Right lung (tissue), 10 donors: ENCODE measurements at places on chromosomes 4 and X. TPM values are rescaled to one million over a fixed set of nuclear protein-coding genes. Genes with fewer than 3 reads are reported as not detected.
A peak's percentile ranks its signal among the peaks of the same experiment; 100 is the strongest.

DNA sequence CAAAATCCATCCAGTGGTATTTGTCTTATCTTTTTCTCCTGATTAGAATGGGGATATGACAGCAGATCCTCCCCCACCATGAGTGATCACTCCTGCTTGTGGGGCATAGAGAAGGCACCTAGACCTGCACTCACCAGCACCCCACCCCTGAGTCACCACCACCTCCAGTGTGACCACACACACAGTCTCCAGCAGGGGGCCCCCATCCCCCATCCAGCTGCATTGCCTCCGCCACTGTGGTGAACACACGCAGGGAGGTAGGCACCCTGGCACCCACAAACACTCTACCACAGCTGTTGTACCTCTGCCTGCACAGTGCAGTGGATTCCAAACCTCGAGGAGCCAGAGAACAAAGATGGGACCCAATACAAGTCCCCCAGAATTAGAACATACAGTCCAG lies 9.0 kb upstream of the MAGEA8 start:
- no peak for DNase-seq

DNA sequence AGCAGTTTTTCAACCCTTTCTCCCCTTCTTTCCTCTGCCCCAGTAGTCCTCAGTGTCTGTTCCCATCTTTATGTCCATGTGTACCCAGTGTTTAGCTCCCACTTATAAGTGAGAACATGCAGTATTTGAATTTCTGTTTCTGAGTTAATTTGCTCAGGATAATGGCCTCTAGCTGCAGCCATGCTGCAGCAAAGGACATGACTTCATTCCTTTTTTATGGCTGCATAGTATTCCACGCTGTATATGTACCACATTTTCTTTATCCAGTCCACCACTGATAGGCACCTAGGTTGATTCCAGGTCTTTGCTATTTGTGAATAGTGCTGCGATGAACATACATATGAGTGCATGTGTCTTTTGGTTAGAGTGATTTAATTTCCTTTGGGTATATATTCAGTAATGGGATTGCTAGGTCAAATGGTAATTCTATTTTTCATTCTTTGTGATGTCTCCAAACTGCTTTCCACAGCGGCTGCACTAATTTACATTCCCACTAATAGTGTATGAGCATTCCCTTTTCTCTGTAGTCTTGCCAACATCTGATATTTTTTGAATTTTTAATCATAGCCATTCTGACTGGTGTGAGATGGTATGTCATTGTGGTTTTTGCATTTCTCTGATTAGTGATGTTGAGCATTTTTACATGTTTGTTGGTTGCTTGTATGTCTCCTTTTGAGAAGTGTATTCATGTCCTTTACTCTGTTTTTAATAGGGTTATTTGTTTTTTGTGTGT lies 54.6 kb upstream of the ANK2 start:
- no peak for DNase-seq

DNA sequence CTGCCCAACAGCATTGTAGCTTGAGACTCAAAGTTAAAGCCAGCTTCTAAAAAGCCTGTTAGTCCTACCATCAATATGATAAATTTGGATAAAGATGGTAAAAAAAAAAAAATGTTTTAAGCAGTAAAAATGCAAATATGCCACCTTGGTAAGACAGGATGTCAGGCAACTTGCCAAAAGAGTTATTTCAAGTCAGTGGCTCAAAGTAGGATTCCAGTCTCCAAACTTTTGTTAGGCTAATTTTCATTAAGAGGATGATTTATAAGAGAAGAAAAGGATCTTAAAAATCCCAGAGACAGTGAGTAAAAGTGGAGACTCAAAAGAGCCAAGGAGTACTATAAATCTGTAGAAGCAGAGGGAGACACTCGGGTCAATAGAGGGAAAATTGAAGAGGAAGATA lies 47.5 kb downstream of the GASK1B start:
- no peak for DNase-seq

DNA sequence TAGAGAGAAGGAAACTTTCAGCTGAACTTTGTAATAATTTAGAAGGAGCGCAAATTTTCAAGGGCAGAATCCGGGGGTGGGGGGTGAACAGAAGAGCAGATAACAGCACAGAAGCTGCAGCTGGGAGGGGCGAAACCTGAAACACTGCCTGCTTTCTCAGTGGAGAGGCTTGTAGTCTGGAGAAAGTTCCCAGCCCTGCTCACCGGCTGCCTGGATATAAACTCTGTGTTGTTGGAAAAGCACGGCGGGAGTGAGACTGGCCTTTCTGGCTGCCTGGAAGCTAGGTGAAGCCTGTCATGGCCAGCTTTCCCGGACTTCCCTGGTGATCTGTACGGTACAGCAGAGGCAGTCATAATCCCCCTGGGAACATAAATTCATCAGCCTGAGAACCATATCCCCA lies 1352.1 kb upstream of the DIAPH2 start:
- DNase-seq, result no peak

- no peak for DNase-seq
These were observed 107.7 kb upstream of the BCOR start for GRCh38 chrX:40205471-40205870.

DNA sequence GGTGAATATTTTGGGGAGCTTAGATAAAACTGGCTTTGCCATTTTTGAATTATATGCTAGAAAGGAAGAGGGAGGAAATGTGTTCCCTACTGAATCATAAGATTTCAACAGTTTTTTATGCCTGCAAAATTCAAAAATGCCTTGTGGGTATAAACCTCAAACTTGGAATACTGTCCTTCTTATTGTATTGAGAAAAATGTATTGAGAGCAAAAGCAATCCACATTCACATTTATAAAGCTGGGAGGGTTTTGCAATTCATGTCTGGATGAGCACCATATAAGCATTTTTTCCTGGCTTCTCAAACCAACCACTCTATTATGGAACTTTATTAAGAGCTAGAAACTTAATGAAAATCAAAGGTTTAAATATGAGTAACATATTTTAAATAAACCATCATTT lies 289.8 kb downstream of the PCDH7 start:
- no peak for DNase-seq

DNA sequence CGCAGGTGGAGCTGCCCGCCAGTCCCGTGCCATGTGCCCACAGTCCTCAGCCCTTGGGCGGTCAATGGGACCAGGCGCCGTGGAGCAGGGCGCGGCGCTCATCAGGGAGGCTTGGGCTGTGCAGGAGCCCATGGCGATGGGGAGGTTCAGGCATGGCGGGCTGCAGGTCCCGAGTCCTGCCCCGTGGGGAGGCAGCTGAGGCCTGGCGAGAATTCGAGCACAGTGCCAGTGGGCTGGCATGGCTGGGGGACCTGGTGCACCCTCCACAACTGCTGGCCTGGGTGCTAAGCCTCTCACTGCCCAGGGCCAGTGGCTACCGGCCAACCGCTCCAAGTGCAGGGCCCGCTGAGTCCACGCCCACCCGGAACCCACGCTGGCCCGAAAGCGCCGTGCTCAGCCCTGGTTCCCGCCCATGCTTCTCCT lies 646.5 kb downstream of the GABRG1 start:
- DNase-seq, result no peak

DNA sequence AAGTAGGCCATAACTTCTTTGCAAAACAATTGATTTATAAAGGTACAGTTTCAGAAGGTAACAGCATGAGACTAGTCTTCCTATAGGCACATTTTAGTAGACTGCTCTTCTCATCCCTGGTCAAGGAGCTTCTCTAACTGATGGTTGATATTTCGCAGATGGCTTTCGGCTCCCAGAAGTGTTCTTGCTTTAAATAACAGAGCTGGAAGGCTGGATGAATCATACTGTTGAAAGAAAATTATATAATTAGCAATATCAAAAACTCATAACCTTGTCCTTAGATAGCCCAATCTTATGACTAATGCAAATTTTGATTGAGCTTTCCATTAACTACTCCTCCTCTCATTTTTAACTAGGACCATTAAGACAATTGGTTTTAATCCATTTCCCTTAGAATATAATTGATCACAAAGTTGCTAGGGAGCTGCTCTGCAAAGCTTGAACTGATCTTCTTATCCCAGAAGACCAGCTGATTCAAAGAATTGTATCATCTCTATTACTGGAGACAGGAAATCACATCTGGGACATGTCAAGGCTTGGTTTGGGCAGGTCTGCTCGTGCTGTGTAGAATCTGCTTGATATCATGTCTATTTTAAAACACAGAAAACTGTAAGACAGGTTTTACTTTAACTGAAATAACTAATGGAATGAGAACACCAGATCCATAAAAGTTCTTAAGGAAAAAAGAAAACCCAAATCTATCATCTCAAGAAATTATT lies 38.6 kb downstream of the CENPU start:
- DNase-seq, result no peak

DNA sequence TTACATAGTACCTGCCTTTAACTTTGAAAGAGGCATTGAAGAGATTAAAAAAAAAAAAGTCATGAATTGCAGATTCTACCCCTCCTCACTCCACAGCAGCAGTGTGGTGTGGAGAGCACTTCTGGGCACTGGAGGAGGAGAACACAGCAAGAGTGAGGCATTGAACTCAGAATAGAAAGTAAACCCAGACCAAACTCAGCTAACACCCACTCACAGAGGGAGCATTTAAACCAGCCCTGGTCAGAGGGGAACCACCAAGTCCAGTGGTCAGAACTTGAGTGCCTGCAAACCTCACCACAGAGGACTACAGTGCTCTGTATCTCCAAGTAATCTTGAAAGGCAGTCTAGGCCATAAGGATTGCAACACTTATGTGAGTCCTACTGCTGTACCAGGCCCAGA lies 15.6 kb upstream of the UGT2A1 start:
- DNase-seq, result no peak

GRCh38 chr4:124817531-124817930 lies 105.0 kb upstream of the ANKRD50 start:
- DNase-seq, result peak; percentile 5

DNA sequence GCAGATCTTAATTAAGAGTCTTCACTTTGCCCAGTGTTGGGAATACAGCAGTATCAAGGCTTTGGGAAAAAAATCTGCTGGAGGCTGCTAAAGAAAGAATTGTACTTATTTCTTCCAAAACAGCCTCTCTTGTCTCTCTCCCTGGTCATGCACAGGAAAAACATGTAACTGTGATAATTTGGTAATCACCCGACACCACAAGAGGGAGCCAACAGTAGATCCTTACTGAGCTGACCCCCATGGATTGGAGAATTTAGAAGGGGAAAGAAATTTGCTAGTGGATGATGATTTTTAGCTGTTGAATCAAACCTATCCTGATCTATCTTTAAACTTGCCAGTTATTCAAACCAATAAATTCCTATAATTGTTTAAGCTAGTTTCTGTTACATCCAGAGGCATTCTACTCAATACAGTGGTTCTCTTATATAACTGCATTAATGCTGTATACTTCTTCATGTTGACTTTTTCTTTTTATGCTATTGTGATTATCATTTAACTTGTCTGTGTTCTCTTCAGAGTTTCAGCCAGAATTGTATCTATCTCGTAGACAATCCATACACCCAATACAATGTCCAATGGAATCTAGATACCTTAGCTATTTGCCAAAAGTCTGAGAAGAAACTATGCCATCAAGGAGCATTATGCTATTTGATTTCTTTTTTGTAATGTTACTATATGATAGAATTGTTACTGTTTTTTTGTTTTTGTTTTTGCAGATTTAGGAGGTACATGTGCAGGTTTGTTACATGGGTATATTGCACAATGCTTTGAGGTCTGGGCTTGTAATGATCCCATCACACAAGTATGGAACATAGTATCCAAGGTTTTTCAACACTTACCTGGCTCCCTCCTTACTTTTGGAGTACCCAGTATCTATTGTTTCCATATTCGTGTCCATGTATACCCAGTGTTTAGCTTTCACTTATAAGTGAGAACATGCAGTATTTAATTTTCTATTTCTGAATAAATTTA lies 31.3 kb upstream of the ARHGEF38 start:
- peak; percentile 35 for DNase-seq

DNA sequence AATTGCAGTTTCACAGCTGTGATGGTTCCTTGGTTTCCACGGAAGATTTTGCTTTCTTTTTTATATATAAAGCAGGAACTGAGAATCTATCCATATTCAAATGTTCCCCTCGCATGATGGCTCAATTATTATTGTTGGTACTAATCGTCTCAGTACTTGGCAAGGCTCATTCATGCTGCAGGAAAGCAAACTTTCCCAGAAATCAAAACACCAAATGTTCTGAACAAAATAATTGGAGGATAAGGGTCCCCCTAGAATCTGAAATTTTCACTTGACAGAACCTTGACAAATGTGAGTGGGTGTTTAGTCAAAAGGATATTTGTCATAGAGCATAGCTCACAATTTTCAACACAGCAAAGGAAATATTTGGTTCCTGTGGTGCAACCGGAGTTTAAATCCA lies 1598.6 kb upstream of the PCDH7 start:
- DNase-seq, result no peak

- DNase-seq, result no peak
These were observed 23.8 kb downstream of the GPRASP3 start for GRCh38 chrX:102744307-102744706.

- DNase-seq, result no peak
These were observed 91.5 kb upstream of the DHX15 start for GRCh38 chr4:24675721-24676389.

DNA sequence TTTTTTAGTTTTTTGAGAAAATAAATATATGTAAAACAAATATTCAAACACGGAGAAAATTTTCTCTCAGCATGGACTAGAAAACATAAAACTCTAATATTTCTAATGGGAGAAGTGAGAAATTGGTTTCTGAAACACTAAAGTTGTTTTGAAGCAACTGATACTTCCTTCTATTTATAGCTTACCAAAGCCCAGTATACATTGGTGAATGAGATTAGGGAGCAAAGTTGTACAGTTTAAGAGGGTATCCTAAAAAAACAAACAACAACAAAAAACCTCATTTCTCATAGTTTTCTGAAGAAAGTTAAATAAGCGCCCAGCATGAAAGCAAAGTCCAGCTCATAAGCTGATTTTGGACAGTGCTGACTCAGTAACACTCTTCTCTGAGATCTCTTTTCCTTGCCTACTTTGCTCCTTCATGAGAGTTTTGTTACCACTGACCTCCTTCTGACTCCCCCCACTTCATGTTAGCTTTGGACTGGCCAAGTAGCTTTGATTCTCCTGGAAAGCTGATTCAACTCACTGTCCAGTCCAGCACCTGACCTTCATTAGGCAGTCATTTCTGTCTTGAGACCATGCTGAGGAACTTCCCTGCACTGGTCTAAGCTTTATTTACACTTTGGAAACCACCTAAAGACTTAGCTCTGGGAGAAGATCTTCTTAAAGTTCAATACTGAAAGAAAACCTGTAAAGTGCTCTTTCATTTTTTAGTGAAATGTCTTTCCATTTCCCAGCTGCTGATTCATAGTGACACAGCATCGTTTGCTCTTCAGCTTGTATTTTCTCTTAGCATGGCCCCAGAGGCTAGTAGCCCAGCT lies 21.8 kb upstream of the P2RY10 start:
- no peak for DNase-seq

- no peak for DNase-seq
These were observed 278.8 kb upstream of the RPS6KA3 start for GRCh38 chrX:20545538-20545937.

- no peak for DNase-seq
These were observed 184.0 kb downstream of the BMPR1B start for GRCh38 chr4:94941706-94942105.

Gene GASK1B
- 27.9 TPM for polyA plus RNA-seq

Gene PF4V1
- 0.52 TPM for polyA plus RNA-seq

Gene MAGEE2
- polyA plus RNA-seq, result 0.50 TPM

Gene TEX13D
- not detected for polyA plus RNA-seq

Gene CASK
- polyA plus RNA-seq, result 61.7 TPM

Gene WDR44
- polyA plus RNA-seq, result 11.3 TPM

Gene GAGE12H
- not detected for polyA plus RNA-seq

Gene GLUD2
- 2.8 TPM for polyA plus RNA-seq
